Stimulated activated naive CD8-positive, alpha-beta T cell treated with anti-CD3 and anti-CD28 coated beads, Interleukin-15, amount 100 ng/mL, for 72 hours (primary cell): ENCODE measurements at places on chromosomes 7 and 10.

DNA sequence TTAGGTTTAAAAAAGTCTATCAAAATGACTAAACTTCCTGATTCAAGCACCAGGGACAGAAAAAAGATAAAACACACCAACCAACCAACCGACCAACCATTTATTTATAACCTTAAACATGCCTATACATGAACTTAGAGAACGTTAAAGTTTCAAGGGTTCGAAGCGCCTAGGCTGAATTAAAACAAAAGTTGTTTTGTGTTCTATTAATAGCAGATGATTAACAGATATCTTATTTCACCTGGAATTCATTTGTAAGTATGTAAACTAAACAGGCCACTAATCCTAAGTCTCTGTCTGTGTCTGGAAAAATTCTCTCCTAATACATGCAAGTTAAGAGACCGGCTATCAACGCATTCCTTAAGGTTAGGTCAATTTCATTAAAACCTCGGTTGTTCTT, 1.4 kb downstream of the BAIAP2L1 start:
- DNase-seq, result no peak

DNA sequence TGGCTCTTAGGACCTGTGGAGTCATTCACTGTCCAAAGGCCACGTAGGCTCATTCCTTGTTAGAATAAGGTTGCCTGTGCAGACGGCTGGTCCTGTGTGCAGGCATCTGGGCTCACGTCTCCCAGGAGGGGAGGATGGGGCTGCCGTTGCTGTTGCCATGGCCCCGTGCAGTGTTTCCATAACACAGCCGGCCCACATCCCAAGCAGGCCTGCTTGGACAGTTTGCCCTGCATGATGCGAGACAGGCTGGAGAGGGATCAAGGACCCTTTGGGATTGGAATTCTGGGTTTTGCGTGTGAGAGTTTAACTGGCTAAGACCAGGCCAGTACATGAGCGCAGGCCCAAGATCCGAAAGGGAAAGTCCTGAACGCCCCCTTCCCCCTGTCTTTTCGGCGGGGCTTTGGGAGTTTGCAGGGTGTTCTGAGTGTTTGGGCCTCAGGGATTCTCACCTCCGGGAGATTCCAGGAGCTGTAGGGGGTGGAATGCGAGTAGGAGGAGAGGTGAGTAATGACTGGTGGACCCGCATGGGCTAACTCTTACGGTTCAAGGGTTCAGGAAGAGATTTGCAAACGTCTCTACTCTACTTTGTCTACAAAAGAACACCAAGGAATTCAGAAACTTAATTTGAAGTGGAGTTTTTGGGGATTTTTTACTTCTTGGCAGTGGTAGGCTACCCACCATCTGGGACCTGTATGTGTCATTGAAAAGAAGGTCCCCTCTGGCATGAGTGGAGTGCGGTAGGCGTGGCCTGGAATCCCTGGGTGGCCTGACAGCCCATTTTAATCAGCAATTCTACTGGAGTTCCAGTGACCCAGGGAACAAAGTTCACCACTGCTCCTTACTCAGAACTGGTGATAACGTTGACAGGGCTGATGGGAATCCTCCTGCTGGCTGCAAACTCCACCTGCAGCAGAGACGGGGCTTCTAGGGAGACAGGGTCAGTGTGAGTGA, 125.4 kb downstream of the ITIH5 start:
- no peak for DNase-seq

DNA sequence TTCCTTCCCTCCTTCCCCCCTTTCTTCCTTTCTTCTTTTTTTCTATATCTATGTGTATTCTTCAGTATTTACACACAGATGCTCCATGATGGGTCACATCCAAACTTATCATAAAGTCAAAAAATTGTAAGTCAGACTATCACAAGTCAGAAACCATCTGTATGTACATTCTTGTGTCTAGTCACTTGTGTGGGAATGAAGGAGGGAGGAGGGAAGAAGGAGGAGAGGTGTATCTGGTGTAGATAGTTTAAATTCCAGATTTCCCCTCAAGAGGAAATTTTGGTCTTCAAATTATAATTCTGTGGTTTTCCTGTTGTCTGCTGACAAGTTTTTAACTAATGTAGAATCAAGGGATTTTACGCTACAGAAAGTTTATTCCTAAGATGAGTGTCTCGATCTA, 287.2 kb downstream of the ETV1 start:
- no peak for DNase-seq

DNA sequence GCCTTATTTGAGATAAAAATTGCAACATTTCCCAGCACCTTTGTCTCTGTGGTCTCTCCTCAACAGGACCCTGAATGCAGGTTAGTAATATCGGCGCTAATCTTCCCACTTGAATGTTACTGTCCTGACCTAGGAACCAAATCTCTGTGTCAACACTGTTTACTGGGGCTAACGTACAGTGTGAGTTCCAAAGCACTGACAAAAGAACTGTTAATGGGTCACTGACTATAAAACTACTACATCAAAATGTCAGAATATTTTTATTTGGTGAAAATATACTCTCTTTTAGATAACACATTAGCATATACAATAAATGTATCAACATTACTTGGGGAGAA, 33.3 kb downstream of the CACUL1 start:
- no peak for DNase-seq
